Fibroblast of skin of left quadriceps (primary cell): ENCODE measurements at places on chromosomes 13 and 19.

DNA sequence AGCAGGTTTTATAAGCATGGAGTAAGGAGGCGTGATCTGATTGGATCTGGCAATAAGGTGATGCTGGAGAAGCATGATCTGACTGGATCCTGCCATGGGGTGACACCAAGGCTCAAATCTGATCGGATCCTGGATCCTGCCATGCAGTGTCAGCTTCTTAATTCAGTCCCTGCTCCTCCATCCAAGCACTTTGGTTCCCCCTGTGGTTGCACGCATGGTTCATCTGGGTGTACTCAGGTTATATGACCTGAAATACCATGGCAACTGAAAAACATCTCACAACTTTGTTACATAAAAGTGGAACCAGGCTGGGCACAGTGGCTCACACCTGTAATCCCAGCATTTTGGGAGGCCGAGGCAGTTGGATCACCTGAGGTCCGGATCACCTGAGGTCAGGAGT, 17.6 kb upstream of the KLK4 start:
- no peak for DNase-seq

DNA sequence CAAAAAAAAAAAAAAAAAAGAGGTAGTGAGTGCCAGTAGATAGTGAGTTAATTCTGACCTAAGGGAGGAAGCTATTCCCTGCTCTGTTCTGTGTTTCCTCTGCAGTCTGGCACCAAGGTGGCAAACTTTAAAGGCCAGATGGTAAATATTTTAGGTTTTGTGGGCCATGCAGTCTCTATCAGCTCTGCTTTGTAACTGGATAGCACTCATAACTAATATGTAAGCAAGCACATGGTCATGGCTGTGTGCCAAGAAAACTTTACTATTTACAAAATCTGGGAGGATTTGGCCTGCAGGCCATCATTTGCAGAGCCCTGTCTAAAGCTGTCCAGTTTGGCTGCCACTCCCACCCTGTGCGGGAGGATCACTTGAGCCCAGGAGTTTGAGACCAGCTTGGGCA, 4.3 kb downstream of the PIN1 start:
- no peak for DNase-seq

DNA sequence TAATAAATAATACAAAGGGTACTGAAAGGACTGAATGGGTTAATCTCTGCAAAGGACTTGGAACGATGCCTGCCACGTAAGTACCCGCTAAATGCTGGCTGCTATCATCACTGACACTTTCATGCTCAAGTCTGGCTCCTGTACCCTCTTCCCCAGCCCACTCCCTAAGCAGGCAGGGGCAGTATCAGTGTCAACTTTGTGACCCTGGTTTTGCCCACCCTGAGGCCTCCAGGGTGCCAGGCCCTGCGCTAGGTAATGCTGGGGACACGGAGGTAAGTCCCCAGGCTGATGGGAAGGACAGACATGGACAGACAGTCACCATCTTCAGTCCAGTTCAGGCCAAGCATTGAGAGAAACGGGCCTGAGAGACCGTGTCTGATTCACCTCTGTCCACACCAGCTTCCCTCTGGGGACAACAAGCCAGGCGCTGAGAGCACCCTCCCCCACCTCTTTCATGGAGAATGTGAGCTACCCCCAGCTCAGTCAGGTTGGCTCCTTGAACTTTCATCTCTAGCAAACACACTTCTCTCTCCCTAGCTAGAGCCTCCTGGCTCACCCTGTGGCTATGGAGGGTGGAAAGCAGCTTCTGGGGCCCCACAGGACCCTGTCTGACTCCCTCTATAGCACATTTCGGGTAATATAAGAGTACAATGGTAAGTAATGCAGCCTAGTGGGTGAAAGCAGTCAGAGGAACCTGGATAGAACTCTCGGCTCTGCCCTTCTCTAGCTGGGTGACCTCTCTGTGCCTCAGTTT, 800 bp downstream of the ETFB start:
- DNase-seq, result no peak

DNA sequence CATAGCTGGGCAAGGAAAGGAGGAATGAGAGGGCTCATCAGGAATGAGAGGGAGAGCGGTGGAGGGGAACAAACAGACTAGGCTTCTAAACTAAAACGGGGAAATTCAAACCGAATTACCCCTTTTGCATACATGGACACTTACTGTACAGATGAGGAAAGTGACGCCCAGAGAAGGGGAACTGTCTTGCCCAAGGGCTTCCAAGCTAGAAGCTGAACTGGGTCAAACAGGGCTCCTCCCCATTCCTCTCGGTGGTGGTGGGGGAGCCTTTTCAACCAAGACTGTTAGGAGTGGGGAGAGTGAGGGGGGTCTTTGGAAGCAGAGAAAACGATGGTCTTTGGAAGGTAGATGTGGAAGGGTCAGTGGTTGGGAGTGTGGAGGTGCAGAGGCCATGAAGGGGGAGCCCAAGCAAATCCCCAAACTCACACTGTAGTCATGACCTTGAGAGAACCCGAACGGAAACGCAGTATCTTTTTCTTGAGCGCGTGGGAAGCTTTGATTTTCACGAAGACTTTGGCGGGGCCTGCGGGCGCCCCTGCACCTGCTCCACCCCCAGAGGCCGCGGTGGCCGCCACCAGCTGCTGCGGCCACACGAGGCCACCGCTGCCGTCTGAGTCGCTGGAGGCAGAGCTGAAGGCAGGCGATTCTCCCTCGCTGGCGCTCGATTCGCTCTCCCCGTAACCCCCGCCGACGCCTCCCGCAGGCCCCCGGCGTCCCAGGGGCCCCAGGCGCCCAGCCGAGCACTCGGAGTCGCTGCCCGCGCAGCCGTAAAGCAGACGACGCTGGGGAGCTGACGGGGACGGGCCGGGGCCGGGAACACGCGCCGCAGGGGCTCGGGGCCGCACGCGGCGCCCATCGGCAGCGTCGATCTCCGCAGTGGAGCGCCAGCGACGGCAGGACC, 12.3 kb upstream of the GNG8 start:
- no peak for DNase-seq

DNA sequence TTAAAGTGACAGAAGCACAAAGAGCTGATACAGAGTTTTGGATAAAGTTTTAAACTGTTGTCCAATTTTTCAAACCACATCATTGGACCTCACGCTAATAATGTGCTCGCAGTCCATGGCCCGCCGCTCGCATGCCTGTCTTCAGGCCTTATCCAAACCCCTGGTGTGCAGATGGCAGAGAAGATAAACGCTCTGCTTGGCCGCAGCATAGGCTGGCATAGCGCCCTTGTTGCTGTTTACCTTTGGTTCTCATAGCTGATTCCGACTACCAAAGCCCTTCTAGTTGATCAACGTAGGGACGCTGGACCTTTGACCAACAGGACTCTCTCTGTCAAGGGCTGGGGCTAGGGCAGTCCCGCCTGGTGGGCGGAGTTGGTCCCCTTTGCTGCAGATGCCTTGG, 23.5 kb upstream of the QTRT1 start:
- no peak for DNase-seq

- no peak for DNase-seq
These were observed 15.0 kb upstream of the MIER2 start for GRCh38 chr19:359653-359925.

GRCh38 chr13:113456116-113456702, 2.9 kb upstream of the ADPRHL1 start:
- DNase-seq, result no peak

DNA sequence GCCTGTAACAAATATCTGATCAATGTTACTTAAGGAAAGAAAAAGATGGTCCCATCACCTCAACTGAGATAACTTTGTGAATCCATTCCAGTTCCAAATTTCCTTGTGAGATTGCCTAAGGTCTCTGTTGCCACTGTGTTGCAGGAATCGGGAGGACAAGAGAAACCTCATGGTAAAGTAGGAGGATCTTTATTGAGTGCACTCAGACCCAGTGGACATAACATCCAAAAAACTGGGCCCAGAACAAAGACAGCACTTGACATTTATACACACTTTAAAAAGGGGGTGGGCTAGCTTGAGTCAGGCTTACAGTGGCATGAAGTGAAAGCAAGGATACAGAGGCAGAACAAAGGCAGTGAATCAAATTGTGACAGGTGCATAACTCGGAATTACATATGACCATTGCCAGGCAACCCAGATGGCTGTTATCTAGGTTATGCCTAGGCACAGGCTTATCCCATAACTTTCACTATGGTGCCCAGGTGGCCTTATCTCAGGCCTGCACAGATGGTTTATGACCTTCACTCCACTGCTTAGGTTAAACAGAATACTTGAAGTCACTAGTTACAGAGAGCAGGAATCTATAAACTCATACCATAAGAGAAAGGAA, 459.4 kb upstream of the PCDH20 start:
- no peak for DNase-seq

DNA sequence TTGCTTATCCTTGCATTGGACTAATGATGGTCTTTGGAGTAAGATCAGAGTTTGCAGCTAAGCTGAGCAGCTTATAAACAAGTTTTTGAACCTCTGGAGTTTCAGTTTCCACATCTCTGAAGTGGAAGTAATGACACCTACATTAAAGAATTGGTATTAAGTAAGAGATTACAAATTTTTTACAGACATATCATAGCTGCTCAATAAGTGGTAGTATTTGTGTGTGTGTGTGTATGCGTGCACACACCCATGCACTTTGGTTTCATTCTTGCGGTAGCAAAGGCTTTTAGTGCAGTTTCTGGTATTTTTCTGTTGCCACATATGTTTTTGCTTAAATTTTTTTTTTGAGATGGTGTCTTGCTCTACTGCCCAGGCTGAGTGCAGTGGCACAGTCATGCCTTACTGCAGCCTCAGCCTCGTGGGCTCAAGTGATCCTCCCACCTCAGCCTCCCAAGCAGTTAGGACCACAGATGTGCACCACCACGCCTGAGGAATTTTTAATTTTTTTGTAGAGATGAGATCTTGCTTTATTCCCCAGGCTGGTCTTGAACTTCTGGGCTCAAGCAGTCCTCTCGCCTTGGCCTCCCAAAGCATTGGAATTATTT, 4.5 kb downstream of the NAA16 start:
- DNase-seq, result no peak

GRCh38 chr19:4678881-4679790, 9.0 kb upstream of the MYDGF start:
- DNase-seq, result no peak

GRCh38 chr13:31739226-31739625, at the start of gene RXFP2:
Gene RXFP2, plus strand, starts transcription at chr13:31739526. Its CDS starts 87 bp downstream, at chr13:31739613.
- no peak for DNase-seq

- DNase-seq, result no peak
These were observed 228.6 kb downstream of the LMO7 start for GRCh38 chr13:75864718-75865117.
